Activated naive CD8-positive, alpha-beta T cell treated with anti-CD3 and anti-CD28 coated beads for 36 hours (primary cell): ENCODE measurements at places on chromosomes 5 and 9.
A peak's percentile ranks its signal among the peaks of the same experiment; 100 is the strongest.

DNA sequence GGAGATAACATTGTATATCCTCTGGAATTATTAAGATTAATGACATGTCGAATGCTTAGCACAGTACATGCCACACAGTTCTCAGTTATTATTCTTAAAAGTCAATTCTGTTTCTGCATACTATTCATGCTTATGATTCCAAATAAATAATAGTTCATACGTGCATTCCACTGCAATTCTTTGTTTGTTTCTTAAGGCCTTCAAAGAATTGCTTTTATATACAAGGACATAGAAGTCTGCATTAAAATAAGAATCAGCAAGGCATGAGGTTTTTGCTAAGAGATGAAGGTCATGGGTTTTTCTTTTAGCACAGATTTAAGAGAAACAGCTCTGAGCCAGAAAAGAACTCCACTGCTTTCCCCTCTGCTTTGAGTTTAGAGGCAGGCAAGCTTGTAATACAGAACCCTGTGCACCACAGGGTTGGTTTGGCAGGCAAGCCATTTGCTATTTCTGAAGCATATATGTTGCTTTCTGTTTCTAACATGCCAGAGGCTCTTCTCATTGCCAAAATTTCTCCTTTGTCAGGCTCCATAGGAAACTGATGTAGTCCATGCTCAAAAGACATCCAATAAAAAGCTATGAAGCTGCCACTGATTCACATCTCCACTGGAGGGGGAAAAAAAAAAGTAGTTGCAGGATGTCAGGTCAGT lies 420.6 kb upstream of the TYRP1 start:
- DNase-seq, result no peak

DNA sequence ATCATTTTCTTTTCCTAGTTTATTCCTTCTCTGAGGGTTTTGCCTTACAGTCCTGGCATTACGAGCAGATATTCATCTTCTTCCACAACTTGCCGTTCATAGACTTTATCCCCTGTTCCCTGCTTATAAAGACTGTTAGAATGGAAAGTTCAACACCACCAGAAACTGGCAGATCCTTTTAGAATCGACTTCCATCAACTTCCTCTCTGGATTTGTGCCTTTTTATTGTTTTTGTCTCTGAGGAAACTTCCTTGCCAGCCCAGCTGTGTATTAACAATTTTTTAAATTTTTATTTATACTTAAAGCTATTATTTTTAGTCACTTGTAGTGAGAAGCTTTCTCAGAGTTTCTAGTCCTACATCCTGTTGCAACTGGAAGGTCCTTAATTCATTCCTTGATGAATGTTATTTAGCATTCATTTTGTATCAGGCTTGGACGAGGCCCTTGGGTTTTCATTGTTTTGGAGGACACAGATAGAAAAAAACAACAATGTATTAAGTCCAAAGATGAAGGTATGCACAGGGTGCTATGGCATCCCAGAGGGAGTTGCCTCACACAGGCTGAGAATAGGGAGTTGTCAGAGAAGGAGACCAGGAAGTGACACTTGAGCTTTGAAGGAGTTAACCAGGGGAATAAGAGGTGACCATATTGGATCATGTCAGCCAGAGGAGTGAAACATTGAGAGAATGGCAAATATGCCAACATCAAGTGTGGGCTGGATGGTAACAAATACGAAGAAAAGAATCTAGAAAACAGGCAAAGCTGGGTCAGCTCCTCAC lies 81.3 kb downstream of the ADAMTSL1 start:
- DNase-seq, result no peak

GRCh38 chr9:118222375-118222774 lies 518.2 kb downstream of the TLR4 start:
- DNase-seq, result no peak

DNA sequence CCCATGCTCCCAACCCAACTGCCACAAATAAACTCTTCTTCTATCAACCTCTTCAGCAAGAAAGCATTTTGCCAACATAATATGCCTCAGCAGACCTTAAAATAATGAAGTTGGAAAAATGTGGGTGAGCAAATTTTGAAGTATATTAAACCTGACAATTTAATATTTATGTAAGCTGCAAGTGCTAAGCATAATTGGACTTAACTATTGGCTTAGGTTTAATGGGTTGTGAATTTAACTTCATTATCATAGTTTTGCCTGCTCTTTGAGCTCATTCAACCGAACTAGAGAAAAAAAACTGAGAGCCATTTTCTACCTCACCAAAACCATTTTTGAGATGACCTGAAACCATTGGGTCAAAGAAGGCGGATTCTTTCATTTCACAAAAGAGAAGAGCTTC lies 805.5 kb upstream of the DMAC1 start:
- DNase-seq, result no peak

DNA sequence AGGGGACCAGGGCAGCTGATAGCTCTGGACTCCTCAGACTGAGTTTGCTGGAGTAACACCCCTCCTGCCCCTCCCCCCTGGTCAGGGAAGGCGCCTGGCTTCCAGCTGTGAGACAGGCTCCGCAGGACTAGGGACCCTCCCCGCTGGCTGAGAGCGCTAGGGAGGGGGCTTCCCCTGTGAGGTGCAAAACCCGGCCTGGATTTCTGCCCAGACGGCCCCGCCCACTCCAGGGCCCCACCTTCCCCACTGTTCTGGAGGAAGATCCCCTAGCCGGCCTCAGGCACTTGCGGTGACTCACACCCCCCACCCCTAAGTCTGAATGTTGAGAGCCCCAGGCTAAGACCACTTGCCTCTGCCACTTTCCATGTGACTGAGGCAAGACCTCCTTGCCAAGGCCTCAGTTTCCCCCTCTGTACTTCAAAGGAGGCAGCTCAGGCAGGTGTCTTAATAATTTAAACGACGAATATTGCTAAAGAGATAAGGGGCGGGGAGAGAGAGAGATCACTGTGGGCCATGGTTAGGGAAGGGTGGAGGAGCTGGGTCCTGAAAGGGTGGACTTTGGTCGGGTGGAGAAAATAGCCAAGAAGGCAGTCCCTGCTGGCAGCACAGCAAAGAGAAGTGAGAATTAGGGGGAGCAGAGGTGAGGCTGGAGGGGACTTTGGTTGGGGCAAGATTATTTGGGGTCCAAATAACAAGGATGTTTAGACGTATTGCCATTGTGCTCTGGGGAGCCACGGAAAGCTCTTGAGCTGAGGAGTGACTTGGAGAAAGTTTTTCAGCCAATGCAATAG lies 1.0 kb upstream of the DAB2IP start:
- DNase-seq, result peak; percentile 50

- no peak for DNase-seq
Measured at GRCh38 chr5:72066705-72067107, 40.6 kb upstream of the MAP1B start.

GRCh38 chr9:118829334-118829733 lies 539.9 kb downstream of the BRINP1 start:
- DNase-seq, result no peak

- no peak for DNase-seq
Measured at GRCh38 chr5:73351593-73351992, 97.0 kb downstream of the FOXD1 start.

DNA sequence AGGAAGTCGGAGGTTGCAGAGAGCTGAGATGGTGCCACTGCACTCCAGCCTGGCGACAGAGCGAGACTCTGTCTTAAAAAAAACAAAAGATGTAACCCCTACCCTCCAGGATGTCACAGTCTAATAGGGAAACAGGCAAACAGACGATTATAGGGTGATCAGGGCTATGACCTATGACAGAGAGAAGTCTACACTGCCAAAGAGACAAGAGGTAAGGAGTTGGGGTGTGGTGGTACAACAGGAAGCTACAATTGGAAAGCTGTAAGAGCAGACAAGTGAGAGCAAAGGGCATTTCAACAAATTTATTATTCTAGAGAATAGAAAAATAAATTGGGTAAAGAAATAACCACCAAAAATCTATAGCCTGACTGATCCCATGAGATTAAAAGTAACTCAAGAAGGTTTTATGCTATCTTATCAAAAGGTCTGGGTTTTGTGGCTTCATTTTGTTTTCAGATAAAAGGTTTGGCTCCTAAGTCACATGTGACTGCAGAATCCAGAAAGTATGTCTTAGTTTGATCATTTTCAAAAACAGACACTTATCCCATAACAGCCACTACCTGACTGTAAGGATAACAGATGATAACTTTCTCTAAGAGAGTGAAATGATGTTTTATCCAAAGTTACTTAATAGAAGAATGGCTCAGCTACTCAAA lies 7.3 kb downstream of the CDC26 start:
- no peak for DNase-seq

DNA sequence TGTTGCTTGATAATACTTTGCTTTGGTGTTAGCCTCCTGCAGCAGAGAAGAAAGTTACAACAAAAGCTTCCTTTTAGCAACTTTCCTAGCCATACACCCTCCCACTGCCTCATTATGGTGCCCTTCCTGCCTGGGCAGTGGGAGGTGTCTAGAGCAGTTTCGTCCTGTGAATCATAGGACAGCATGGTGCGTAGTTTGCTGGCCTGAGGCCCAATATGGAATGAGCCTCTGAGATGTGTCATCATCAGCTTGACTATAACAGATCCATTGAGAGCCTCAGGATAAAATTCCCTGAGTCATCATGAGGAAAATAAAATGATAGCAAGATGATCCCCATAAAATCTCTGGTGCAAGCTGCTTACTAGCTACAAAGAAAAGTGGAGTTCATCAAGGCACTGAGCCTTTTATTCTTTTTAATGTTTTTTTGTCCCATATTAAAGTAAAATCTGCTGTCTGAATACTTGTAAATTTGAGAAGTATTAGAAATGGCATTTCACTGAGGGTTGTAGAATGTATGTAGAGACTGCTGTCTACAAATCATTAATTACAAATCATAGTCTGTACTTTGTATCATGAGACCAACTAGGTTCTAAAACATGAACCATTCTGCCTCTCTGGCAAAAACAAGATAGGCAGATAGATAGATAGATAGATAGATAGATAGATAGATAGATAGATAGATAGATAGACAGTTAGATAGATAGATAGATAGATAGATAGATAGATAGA lies 303.0 kb upstream of the PDE4D start:
- no peak for DNase-seq

DNA sequence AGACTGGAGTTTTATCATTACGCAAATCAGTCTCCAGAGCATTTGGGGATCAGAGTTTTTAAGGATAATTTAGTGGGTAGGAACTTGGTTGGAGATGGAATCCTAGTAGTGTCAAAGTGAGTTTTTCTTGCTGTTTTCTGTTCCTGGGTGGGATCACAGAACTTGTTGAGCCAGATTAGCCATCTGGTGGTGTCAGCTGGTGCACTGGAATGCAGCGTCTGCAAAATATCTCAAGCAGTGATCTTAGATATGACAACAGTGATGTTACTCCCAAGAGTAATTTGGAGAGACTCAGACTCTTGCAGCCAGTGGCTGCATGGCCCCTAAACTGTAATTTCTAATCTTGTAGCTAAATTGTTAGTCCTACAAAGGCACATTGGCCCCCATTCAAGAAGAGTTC lies 1257.8 kb downstream of the MAT2B start:
- DNase-seq, result no peak

DNA sequence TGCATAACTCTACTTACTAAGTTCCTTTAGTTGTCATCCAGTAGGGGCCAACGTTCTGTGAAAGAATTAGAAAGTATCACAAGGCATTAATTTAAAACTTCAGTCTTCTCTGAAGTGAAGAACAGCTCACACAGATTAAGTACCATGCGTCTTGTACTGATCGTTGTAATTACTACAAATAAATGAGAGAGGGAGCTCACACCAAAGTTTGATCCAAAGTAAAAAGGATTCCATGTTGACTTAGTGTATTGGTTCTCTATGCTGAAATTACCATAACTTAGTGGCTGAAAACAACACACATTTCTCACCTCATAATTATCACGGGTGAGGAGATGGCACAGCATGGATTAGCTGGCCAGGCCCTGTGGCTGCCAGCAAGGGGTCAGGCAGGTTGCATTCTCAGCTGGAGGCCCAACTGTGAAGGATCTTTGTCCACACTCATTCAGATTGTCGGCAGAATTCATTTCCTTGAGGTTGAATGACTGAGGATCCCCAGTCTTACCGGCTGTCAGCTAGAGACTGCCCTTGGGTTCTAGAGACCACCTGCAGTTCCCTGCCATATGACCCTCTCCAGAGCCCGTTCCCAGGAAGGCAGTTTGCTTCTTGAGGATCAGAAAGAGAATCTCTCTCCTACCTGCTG lies 169.1 kb downstream of the YTHDC2 start:
- no peak for DNase-seq

- no peak for DNase-seq
Measured at GRCh38 chr5:138989720-138990119, 114.6 kb upstream of the LRRTM2 start.

DNA sequence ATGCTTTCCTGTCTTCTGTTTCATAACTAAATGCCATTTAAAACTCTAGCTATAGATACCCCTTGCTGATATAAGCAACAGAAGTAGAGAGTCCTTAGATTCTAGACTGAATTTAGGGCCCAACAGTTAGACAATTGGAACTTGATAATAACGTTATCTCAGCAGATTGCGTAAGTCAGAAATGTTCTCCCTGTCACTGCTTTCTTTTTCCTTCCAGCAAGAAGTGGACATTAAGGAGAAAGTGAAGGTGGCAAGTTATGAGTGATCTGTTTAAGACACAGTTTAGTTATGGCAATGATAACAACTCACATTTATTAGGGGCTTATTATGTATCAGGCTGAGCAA lies 6.9 kb upstream of the GLIS3 start:
- DNase-seq, result no peak

- DNase-seq, result no peak
Measured at GRCh38 chr5:7629561-7629960, 221.4 kb downstream of the CFAP90 start.

- peak; percentile 79 for DNase-seq
Measured at GRCh38 chr9:37753489-37754190, at the start of gene TRMT10B. TRMT10B (plus strand) TSS chr9:37753805; CDS start chr9:37761932, 8,127 bp downstream.
